Left renal pelvis (tissue), 4 donors: ENCODE measurements at places on chromosomes 6 and 20.

DNA sequence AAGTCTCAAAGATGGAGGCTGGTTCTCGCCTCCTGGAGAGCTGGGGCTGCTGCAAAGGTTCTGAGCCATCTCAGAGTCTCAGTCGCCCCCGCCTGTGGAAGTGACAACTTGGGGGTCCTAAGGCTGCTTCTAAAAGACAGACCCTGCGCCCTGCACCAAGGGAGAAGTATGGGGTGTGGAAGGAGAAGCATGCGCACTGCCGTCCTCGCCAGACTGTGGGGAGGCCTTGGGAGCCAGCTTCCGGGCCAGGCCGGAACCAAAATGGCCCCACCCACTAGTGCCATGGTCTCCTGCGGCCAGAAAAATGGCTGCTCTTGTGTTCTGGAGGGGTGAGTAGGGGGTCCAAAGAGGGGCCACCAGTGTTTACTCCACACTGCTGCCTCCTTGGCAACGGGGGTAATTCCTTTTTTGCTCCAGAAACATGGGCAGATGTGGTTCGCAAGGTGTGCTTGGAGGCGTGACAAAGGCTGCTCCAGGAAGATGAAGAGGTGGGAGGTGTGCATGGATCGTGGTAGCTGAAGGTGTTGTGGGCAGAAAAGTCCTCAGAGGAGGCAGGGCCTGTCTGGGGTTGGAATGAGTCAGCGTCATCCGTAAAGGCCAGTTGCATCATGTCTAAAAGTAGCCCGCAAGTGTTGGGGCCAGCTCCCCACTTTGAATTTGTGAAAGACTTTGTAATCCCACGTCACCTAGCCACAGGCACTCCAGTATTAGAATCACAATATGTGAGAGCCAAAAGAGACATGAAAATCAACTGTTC is 329.8 kb upstream of the SOX4 start:
- no peak for DNase-seq

DNA sequence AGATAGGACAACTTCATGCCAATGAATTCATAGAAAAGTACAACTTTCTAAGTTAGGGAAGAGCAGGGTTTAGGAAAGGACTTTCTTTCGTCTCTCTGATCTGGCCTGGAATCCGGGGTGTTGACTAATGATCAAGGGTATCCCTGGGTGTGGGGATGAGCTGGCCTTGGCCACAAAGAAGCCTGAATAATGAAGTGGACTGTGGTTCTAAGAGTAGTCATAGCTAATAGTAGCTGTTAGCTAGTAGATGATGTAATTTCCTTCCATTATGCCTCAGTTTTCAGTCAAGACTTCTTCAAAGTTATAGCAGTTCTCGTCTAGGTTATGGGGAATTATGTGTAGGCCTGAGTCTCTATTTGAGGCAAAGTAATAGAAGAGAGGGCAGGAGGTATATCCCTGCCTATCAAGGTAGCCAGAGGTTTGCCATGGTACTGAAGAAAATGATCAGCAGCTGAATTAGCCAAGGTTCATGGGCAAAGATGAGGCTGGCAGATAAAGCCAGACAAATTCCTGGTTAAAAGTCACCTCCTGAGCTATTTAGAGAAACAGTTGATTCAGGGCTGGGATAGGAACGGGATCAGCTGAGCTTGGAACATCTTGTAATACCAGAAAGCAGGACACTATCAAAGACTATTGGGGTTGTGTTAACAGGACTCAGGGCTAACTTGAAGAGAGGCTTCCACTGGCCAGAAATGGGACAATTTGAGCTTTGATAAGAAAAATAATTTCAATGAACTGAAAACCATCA is 18.7 kb upstream of the TRPC4AP start:
- no peak for DNase-seq

DNA sequence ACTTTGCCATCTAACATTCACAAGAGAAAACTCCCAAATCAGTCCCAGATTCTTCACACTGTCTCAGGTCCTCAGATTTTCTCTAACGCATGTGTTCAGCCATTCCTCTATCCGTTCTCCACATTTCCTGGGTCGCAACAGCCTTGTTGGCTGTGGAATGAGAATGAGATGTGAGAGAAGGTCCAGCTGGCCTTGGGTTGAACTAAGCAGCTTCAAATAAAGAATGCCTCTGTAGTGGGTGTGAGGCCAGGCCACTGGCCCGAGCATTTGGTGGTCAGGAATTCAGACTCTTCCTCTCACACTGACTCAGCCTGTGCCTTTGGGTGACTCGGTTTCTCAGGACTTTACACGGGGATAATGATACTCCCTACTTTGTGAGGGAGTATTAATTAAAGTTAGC is 73.8 kb upstream of the CCN6 start:
- DNase-seq = no peak

GRCh38 chr6:161641175-161641574 is 367.3 kb upstream of the AGPAT4 start:
- no peak for DNase-seq

GRCh38 chr20:49579874-49580812 is 12.2 kb upstream of the PTGIS start:
- DNase-seq = no peak

- no peak for DNase-seq
These were observed 8.5 kb downstream of the BAG2 start for GRCh38 chr6:57180596-57180995.

- no peak for DNase-seq
These were observed 113.9 kb upstream of the PRSS16 start for GRCh38 chr6:27133281-27134227.

DNA sequence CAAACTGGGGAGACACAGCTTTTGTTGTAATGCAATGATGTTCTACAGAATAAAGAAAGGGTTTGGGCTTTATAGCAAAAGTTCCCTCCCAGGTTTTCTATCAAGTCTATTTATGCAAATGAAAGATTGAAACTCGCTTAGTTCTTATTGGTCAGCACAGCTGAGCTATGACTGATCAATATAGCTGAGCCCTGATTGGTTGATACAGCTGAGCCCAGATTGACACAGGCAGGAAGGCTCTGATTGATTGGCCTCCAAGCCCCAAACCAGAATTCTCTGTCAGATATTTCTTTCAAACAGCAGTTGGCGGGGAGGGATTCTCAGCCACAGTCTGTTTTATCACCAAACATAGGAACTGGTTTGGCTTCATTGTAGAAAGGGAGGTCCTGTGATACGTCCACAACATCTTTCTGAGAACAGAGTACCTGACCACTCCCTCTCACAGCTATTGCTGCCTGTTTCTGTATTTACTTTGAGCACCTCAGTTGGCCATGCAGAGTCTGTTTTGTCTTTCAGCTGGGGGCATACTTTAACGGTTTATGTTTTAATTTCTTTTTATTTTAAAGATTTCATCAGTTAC is 223.5 kb downstream of the PACRG start:
- no peak for DNase-seq
